Stomach (tissue), 19 donors: ENCODE measurements at places on chromosomes 4 and X. TPM values are rescaled to one million over a fixed set of nuclear protein-coding genes. Genes with fewer than 3 reads are reported as not detected.

Gene SLC38A5
- 45.8 TPM for polyA plus RNA-seq

DNA sequence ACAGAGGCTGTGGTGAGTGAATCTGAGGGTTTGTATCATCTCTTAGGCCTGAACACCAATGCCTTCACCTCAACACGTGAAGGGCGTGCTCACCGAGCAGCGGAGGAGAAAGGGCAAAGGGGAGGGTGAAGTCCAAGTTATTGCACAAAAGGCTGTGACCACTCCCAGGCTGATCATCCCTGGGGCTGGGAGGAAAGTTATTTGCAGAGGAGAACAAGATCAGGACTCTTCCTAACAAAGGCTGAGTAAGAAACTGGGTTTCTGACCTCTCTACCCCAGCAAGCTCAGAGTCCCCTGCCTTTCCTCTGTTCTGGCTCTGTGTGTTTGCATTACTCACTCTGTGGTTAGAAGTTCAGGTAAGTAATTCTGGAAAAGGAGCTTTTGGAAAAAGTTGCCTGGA, 366.3 kb upstream of the CXorf51A start:
- DNase-seq: no peak

DNA sequence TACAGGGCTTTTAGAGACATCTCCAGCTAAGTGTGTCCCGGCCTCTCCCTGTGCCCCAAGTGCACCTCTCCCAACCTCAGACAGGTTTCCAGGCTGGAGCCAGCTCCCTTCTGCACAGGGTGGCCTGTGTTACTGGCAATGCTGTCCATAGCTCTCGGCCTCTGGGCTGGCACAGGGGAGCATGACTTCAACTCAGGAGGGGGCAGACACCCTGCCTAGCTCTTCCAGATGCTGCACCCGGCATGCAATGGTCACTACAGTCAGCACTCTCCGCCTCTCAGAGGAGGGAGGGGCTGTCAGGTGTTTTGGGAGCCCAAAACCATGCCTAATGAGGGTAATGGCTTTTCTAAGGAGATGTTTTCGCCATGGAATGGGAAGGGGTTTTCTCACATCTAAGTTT, 2.4 kb upstream of the IRAK1 start:
- DNase-seq: no peak

GRCh38 chr4:1405636-1406393, 427 bp downstream of the NKX1-1 start:
- DNase-seq: peak; percentile 10

DNA sequence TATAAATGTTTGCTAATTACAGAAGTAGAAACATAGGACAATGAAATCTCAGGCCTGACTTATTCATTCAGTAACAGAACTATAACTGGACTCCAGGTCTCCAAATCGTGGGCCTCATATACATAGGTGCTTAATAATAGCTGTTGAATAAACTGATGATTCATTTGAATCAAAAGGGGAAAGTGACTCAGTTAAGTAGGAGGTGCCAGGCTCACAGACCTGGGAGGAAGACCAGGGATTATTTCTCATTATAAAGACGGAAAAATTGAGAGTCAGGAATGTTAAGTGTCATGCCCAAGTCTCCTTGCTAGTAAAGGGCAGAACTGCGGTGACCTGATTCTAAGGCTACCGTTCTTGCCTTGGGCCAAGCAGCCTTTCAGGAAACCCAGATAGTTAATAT, 131.5 kb downstream of the HS3ST1 start:
- no peak for DNase-seq
